ENCODE measurements at places on chromosomes 4 and X. TPM values are rescaled to one million over a fixed set of nuclear protein-coding genes. Genes with fewer than 3 reads are reported as not detected.

TLR3 gene
- not detected for total RNA-seq

F9 gene
- not detected for total RNA-seq

TNMD gene
- total RNA-seq: not detected

SSX2 gene
- not detected for total RNA-seq

IQCM gene
- not detected for total RNA-seq

INTS6L gene
- total RNA-seq: 26.0 TPM

LRIT3 gene
- 0.33 TPM for total RNA-seq

CXXC4 gene
- total RNA-seq: not detected

GRCh38 chr4:157320092-157320491 is 99.6 kb downstream of the GRIA2 start:
- no peak for DNase-seq

DNA sequence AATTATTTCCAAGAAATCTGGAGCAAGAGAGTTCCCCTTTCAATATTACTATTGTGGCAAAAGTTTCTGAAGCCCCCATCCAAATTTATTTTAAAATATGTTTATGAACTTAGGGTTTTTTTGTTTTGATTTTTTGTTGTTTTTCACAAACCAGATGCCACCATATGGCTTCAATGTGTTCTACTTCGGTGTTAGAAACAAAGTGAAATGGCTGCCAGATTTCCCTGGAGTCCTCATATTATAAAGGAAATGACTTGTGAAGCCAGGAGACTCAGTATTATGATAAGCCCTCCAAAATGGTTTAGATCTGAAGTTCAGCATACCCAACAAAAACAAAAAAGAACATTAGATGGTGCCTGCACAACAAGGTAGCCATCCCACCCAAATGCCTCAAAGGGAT is 154.2 kb upstream of the SPANXC start:
- no peak for DNase-seq

DNA sequence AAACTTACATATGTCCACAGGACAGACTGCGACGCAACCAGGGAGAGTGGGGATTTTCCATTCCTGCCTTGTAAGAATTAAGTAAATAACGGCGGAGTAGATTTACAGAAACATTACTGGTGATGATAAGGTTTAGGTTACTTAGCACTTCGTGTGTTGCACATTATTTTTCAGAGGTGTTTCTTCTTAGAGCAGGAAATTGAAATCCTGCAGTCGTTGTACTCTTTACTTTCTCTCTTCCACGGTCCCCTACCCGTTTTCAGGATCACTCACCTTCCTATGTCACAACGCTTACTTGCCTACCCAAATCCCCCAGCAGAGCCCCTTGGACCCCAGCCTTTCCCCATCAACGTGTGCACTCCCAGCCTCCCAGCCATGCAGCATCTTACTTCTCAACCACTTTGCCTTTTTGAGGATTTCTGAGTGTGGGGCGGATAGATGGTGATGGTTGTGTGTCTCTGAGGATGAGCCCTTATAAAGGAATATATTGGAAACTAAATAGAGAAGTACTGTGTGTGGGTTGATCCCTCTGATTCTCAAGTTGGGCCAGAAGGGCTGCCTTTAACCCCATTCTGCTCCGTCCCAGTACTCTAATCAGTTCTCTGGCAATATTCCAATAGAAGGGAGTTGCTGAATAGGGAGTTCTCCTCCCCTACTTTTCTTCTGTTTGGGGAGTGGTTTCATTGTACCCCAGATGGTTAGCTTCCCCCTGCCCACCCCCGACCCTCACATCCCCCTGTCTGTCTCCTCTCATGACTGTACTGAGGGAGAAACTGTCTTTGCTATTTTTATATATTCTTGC is 1.6 kb downstream of the MID2 start:
- no peak for DNase-seq

GRCh38 chr4:101279377-101279871 is 67.9 kb downstream of the PPP3CA start:
- DNase-seq: no peak

DNA sequence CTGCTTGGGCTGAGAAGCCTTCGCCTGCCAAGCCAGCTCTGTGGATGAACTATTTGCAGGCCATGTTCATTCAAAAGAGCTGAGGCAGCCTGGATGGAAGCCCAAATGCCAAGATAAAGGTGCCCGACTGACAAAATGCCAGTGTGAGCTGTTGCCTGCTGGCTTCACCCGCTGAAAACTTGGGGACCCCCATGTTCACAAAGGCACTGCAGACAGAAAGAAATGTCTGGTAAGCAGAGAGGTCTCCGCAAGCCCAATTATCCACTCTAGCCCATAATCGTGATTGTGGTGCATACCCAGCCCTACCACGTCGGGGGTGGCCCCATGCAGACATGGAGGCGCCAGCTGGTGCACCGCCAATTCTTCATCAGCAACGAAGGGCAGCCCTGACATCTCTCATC is 13.0 kb upstream of the SMIM20 start:
- no peak for DNase-seq

GRCh38 chrX:37745835-37746217 is 34.0 kb upstream of the CYBB start:
- no peak for DNase-seq

DNA sequence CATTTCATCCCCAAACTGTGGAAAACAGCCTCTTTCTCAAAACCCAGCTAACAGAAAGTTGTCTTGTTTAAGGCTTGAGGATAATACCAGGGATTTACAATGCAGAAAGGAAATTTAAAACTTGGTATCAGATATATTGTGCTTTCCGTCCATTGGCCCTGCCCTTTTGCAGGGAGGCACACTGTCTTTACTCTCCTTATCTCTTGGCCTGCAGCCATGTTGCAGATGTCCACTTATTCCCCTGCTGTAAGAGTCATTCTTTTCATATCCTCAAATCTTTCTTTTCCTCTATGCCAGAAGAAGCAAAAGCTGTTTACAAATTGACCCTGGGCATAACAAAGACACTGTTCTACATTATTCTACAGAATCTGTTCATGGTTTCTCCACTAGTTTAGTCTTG is 75.6 kb upstream of the DYNLT3 start:
- no peak for DNase-seq

GRCh38 chrX:133983974-133984845 is 1.2 kb downstream of the GPC3 start:
- DNase-seq: no peak

- DNase-seq: no peak
These were observed 61.0 kb downstream of the SEPSECS start for GRCh38 chr4:25098964-25099891.

DNA sequence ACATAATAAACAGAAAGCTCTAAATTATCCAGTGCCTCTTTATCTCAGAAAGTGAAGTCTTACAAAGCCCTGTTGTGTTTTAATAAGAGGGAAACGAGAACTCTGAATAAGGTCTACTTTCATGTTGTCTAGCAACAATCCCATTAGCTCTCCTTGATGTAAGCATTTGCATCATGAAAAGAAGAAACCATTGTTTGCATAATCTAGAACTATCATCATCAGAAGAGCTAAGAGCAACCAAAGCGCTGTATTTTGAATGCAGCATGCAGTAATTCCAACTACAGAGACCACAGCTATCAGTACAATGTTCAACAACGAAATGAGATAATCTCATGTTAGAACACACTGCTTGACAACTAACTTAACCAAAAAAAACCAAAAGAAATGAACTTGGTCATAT is 257.1 kb downstream of the CAMK2D start:
- DNase-seq: no peak

- DNase-seq: no peak
These were observed 639.8 kb upstream of the INTU start for GRCh38 chr4:126992910-126993309.

DNA sequence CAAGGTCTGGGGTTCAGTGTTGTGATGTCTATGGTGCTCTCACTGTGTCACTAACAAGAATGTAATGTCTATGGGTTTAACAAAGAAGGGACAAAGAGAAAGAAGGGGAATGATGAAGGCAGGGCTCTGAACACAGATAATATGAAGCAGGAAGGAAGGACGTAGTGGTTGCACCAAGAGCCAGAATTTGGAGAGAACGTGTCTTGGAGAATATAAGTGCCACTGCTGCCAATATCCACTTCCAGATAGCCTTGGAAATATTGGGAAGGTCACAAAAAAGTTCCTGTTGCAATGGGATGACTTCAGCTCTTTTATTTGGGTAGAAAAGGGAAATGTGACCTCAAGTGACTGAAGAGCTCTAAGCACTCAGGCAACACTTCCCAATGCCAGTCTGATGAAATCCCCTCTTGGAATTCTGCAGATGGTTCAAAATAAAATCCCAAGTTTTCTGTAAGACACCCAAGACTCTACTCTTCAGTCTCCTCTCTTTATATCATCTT is 131.8 kb downstream of the PRKX start:
- no peak for DNase-seq

GRCh38 chrX:126137899-126138298 is 28.2 kb downstream of the DCAF12L2 start:
- no peak for DNase-seq

DNA sequence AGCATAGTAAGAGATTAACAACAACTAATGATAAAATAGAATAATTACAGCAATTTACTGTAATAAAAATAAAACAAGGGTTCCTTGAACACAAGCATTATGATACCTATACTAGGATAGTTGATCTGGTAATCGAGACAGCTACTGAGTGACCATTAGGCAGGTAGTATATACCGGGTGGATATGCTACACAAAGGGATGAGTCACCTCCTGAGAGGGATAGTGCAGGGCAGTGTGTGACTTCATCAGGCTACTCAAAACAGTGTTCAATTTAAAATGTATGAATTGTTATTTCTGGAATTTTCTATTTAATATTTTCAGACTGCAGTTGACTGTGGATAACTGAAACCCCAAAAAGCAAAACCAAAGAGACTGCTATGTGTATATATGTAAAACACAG is 9.7 kb upstream of the ANTXR2 start:
- DNase-seq: no peak

GRCh38 chr4:180664766-180665368 is 1578.3 kb upstream of the TENM3 start:
- no peak for DNase-seq

DNA sequence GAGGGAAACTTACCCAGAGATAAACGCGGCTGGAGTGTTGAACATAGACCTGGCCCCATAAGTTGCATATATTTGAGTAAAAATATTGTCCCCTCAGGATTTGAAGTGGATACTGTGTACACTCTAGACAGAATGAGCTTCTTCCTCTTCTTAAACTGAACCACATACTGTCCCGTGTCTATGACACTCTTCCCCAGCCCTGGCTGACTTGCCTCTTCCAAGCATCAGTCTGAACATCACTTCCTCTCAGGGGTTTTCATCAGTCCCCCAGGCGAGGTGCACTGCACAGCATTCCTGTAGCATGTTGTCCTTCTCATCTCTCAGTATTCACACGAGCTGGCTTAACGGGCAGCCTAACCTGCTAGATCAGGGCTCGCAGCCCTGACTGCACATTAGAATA is 80.5 kb upstream of the TMEM150C start:
- DNase-seq: no peak

DNA sequence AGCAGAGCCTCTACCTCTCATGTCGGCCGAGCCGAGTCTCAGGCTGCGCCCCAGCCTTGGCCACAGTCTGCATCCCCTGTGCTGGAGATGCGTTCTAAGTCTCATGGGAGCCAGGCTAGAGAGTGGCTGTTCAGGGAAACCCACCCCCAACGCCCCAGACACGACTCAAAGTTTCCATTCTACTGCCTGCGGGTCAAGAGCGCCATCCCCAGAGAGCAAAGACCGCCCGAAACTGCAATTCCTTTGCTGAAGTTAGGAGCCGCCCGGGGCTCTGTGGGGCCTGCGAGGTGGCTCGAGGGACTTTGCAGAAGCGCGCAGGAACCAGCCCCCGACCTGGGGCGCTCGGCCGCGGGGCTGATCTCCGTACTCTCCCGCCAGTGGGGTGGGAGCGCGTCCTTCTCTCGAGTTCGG is 10.0 kb upstream of the ELF4 start:
- DNase-seq: no peak

- DNase-seq: no peak
These were observed 1847.0 kb upstream of the PCDH10 start for GRCh38 chr4:131302108-131302507.

All from activated naive CD4-positive, alpha-beta T cell treated with anti-CD3 and anti-CD28 coated beads, Interleukin-2, amount 50 U/mL, for 72 hours (primary cell).